ENCODE measurements at places on chromosomes 16 and 17. TPM values are rescaled to one million over a fixed set of nuclear protein-coding genes. Genes with fewer than 3 reads are reported as not detected.

DNA sequence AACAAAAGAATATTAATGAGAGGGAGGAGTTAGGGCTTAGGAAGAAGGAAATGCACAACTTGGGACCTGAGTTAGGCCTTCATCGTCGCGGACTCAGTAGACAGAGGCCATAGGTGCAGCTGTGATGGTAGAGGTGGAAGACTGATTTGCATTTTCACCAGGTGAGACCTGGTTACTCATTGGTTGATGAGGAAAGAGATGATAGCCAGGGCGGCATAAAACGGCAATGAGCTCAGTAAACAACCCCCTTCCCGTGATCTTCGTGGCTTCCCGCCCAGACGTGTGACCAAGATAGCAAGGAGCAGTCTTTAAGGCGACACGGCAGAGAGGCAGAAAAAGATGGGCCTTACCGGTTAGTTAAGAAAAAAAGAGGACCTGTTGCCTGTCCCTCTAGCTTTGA is at the start of gene TMC5:
Gene TMC5 (plus strand): TSS at position 244 of the 400 bp plus-strand sequence. CDS start 22,156 bp downstream, outside the sequence.
- no peaks in the 10 kb centered on the region for H3K4me1 ChIP-seq
- no peak within 1 kb of the TSS for H3K4me3 ChIP-seq
- no peaks in the 10 kb centered on the region for H3K27me3 ChIP-seq
- no peak for DNase-seq

GRCh38 chr17:29193146-29193545 is 12.9 kb upstream of the MYO18A start:
- H3K4me3 ChIP-seq = no peak overlapping the region
- no peak overlapping the region for H3K27ac ChIP-seq
- peaks cover 2% of the 10 kb centered on the region for H3K4me1 ChIP-seq
- H3K27me3 ChIP-seq = peaks cover 14% of the 10 kb centered on the region
- no peak for DNase-seq

- H3K27ac ChIP-seq = peak overlapping the region; percentile 63
- peaks cover 43% of the 10 kb centered on the region for H3K4me1 ChIP-seq
- H3K36me3 ChIP-seq = peaks cover 17% of the 10 kb centered on the region
- H3K4me3 ChIP-seq = no peak overlapping the region
- no peaks in the 10 kb centered on the region for H3K27me3 ChIP-seq
These were observed 62.8 kb upstream of the CIBAR2 start for GRCh38 chr16:85174871-85175723.

DNA sequence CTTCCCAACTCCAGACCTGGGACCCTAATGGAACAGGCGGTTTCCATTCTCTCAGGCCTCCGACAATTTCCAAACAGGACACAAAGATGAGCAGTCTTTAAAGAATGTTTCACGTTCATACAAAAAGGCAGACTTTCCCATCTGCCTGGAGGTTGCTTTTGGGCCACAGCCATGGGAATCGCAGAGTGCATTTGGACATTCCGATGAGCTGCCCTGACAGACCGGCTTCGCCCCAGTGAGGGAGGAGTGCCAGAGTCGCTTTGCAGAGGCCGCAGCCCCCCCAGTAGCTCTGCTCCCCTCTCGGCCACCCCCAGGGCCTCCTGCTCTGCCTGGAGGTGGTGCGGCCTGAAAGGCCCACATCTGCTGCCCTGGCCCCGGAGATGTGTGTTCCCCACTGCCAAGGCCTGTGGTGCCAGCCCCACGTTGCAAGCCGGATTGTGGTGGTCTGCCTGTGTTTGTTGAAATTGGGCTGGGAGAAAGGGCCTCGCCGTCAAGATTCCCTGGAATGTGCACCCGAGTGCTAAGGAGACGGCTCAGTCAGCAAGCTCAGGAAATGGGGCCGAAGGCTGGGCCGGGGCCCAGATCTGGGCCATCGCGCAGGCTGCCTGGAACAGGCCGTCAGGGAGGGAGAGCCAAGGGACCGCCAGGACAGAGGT is 89.8 kb downstream of the C16orf95 start:
- DNase-seq = peak; percentile 93
- peaks cover 2% of the 10 kb centered on the region for H3K27me3 ChIP-seq
- H3K36me3 ChIP-seq = no peaks in the 10 kb centered on the region
- peak overlapping the region; percentile 87 for H3K27ac ChIP-seq

The PRSS36 gene
- 0.18 TPM for total RNA-seq

The KIF2B gene
- not detected for total RNA-seq

Measured in IMR-90 (cell line).